Natural killer cell (primary cell): ENCODE measurements at places on chromosomes 2 and 18. TPM values are rescaled to one million over a fixed set of nuclear protein-coding genes. Genes with fewer than 3 reads are reported as not detected.

- no peak for DNase-seq
Observed at GRCh38 chr2:105754994-105755393, 10.3 kb downstream of the NCK2 start.

DNA sequence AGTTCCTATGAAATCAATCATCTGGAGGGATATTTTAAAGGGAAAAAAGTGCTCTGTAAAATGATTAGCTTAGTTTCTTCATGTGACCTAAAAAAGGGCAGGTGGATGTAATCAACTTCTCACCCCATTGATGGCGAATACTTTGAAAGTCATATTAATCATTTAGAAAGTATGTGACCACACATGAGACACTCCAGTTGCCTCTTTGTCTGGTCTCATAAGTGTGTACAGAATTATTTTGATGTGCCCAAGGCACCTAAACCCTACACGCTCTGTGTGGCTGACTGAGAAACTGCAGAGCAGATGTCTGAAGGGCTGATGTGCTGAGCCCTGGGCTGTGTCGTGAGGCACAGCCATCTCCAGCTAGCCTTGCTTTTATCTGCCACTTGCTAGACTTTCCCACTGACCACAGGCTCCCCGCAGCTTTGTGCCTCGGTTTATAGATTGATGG, 26.9 kb downstream of the SGPP2 start:
- no peak for DNase-seq

GRCh38 chr2:191679818-191680600, 2.1 kb downstream of the NABP1 start:
- peak; percentile 78 for DNase-seq

The MBD1 gene
- total RNA-seq, result 111 TPM

DNA sequence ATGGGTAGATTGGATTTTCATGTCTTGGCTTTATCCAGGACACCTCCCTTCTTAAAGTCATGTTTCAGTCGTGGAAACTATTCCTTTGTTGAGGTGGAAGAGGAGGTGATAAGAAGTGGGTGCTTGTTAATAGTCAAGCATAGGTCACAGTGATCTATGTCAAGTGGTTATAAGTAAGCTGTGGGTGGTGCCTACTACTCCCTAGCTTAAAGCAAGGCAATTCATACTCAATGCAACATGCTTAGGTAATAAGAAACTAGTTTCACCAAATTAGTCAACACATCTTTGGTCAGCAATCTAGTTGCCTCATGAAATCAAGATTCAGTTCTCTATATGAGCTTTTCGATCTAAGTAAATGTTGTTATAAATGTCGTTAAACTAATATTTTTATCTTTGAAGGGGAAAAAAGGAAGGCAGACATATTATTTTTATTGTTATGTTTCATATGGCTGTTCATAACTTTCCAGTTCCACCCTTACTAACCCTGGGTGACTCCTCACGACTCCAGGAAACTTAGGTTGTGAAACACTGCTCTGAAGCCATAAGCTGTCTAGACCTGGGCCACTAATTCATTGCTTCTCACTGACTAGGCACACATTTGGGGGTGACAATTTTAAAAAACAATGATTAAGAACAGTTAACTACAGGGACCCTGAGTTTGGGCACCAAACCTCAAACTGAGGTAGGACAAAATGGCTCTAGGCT, 5.8 kb upstream of the ABCB11 start:
- no peak for DNase-seq

DNA sequence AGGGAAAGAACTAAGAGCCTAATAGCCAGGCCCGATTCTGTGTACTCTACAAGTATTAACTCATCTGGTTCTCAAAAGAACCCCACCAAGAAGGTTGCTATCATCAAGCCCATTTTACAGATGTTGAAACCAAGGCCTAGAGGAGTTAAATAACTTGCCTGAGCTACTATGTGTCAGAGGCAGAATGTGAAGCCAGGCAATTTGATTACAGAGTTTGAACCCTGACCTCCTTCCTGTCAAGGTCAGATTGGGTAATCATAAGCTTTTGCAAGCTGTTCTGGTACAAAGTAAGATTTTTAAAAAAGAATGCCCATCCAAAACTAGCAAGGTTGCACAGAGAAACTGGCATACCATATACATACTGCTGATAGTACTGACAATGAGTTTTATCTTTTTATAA, 227.1 kb downstream of the HAUS1 start:
- no peak for DNase-seq

- no peak for DNase-seq
Observed at GRCh38 chr18:28808373-28808772, 631.4 kb upstream of the CDH2 start.

GRCh38 chr2:30204281-30204680, 27.1 kb upstream of the LBH start:
- DNase-seq, result no peak
